NCI-H526 (cell line): ENCODE measurements at places on chromosomes 5 and 9.

- DNase-seq, result no peak
Measured at GRCh38 chr5:145633474-145633873, 201.7 kb downstream of the PRELID2 start.

DNA sequence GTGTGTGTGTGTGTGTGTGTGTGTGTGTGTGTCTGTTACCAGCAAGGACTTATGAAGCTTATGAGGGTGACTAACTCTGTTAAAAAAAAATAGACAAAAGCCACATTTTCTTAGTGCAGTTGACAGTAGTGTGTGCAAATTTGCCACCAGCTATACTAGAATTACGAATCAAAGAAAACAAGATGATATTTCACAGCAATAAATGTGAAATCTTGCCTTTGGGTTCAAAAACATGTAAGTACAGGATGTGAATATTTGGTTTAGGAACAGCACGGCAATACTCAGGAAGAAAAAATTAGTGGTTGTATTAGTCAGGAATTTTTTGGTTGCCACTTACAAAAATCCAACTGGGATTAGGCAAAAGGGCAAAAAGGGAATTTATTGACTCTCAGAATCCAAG, 117.4 kb downstream of the NPR3 start:
- no peak for DNase-seq

- DNase-seq, result no peak
Measured at GRCh38 chr5:40089269-40089668, 590.4 kb upstream of the PTGER4 start.

DNA sequence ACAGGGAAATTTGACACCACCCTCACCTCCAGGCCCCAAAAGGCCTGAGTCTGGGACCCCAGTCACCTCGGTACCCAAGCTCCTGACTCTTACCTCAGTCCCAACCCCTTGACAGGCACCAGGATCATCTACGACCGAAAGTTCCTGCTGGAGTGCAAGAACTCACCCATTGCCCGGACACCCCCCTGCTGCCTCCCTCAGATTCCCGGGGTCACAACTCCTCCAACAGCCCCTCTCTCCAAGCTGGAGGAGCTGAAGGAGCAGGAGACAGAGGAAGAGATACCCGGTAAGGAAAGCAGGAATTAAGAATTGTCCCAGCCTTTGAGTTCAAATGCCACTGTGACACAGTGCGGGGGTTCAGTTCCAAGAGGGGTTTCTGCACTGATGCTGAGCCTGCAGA, 1.3 kb downstream of the EIF4EBP3 start:
- DNase-seq, result no peak

DNA sequence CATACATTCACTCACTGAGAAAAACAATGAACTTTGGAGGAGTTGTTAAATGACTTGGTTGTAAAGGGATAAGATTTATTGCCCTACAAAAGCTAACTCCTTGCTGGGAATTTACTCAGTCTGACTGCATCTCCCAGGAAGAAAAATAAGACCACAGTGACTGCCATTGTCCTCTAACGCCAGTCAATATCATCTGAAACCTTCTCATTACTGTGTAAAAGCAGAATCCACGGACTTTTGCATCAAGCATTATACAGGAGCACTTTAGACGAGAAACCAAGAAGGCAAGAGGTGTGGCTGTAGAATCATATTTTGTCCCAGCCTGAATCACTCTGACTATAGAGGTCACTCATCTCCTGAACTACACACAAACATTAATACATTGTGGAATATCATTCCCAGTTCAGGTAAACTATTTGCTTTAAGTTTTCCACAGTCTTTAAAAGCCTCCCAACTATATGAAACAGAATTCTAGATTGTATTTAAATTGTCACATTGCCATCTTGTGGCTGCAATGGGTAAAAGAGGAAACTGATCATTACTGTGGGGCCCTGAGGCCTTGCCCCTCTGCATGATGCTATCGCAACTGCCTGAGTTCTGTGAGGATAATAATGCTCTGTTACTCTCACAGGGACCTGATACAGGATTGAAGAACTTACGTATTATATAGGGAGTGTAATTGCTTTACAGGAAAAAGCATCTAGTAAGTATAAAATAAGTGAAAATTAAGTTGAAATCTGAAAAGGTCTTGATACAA, 142.9 kb downstream of the SLCO4C1 start:
- DNase-seq, result peak; percentile 6

DNA sequence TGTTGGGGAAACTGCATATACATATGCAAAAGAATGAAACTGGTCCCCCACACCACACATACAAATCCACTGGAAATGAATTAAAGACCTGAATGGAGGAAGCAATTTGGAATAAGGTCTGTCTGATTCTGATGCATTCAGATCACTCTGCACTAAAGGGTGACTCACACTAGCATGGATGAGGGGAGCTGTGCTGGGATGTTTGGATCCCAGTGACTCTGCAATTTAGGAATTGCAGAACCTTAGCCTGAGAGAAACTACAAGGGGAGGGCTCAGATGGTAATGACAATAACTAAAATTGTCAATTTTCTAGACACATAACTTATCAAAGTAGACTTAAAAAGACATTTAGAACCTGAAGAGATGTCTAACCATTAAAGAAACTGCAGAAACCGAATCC, 312.0 kb downstream of the CDK5RAP2 start:
- DNase-seq, result no peak

- no peak for DNase-seq
Measured at GRCh38 chr5:121872856-121873255, 21.2 kb downstream of the FTMT start.

- peak; percentile 14 for DNase-seq
Measured at GRCh38 chr9:14131356-14132088, 182.4 kb downstream of the NFIB start.

GRCh38 chr9:136740971-136741882, 1.5 kb downstream of the LCN10 start:
- no peak for DNase-seq

DNA sequence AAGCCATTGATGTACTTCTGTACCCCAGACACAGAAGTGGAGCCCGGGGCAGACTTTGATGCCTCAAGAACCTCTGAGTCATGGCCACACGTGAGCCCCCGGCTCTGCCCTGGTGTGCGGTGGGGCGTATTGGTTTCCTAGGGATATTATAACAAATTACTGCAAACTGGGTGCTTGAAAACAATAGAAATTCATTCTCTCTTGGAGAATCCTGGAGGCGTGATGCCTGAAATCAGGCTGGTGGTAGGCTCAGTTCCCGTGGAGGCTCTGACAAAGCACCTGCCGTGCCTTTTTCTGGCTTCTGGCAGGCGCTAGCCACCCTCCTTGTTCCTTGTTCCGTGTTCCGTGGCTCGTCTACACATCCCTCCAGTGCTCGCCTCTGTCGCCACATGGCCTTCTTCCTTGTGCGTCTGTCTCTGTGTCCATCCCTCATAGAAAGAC, 24.2 kb downstream of the NEK6 start:
- DNase-seq, result no peak

GRCh38 chr5:147245381-147246165, 10.7 kb downstream of the STK32A start:
- peak; percentile 49 for DNase-seq

DNA sequence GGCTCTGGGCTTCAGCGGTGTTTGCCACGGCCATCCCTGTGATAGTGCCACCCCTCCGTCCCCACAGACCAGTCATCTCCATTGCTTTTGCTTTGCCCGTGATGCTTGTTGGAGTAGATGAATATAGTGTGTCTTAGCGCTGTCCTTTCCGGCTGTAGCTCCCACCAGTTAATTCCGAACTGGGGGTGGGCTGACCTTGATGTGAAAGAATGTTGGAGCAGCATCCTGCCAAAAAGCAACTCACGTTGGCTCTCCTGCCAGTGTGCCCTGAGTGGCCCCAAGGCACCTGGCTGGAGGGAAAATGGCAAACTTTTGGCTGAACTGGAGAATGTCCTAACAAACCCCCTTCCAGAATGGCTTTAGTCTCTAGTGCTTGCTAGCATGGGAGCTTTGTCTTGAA, 20.0 kb downstream of the CLTA start:
- DNase-seq, result no peak

DNA sequence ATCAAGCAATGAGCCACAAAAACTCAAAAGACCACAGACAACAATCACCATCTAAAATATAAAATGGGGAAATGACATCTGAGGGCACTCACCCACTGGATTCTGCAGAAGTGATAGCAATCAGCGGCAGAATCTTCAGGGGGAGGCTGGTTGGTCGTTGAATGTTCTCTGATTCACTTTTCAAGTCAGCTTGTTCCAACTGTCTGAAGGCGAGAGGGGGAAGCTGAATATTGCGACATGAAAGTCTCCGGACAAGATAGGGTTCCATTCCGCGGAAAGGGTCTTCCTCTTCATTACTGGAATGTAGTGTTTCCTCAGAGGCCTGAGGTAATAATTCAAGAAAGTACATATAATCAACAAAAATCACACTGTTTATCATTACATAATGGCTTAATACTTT, 94.9 kb upstream of the PDE4D start:
- no peak for DNase-seq
